ENCODE measurements at places on chromosomes 11 and 22. TPM values are rescaled to one million over a fixed set of nuclear protein-coding genes. Genes with fewer than 3 reads are reported as not detected.

The MMP3 gene
- not detected for total RNA-seq

The METTL15 gene
- 19.9 TPM for total RNA-seq

GRCh38 chr22:24685531-24686190 lies 82.7 kb downstream of the GGT1 start:
- no peak for DNase-seq

The OLFML1 gene
- not detected for total RNA-seq

The OPCML gene
- not detected for total RNA-seq

The CADM1 gene
- not detected for total RNA-seq

The OR9G4 gene
- not detected for total RNA-seq

The MRPL49 gene
- 95.0 TPM for total RNA-seq

GRCh38 chr11:36009473-36009872 lies 65.6 kb downstream of the LDLRAD3 start:
- peak; percentile 21 for DNase-seq

All from PC-9 (cell line).